ENCODE measurements at places on chromosomes 16 and 17.

- no peak for DNase-seq
These were observed 8.0 kb downstream of the PRSS41 start for GRCh38 chr16:2806286-2806685.

DNA sequence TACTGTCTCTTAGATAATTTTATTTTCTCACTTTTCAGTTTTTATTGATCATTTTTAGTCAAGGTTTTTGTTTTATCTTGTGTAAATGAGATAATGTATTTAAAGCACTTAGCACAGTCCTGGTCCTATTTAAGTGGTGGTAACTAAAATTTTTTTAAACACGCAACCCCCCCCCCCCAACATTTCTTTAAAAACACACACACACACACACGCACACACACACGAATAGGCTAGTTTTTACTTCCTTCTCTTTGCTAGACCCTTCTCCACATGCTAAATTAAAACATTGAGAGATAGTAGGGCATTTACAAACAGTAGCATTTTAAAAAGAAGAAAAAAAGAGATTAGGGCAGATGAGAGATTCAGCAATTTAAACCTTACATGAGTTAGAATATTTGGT, 5.0 kb downstream of the NFATC3 start:
- no peak for DNase-seq

GRCh38 chr17:42125565-42125964, 3.0 kb downstream of the HSPB9 start:
- no peak for DNase-seq

DNA sequence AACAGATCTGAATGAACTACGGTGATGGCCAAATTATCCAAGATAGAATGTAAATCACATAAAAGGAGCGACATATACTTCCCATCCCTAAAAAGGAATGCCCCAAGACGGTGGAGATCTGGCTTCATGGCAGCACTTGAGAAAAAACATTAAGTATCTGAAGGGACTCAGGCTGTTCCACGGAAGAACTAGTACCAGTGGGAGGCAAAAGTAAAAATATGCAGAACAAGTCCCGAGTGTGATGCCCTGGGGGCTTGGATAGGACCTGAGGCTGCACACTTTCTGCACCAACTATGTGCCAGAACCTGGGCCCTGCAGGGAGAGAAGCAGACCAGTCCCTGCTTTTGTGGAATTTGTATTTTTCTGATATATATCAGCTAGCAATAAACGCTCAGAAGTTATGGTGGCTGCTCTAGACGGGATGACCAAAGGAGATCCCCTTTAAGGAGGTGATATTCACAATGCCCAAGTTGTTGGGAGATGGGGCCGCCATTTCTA, 539 bp upstream of the CKLF start:
- DNase-seq = no peak
